ENCODE measurements at places on chromosomes 1 and 21.

DNA sequence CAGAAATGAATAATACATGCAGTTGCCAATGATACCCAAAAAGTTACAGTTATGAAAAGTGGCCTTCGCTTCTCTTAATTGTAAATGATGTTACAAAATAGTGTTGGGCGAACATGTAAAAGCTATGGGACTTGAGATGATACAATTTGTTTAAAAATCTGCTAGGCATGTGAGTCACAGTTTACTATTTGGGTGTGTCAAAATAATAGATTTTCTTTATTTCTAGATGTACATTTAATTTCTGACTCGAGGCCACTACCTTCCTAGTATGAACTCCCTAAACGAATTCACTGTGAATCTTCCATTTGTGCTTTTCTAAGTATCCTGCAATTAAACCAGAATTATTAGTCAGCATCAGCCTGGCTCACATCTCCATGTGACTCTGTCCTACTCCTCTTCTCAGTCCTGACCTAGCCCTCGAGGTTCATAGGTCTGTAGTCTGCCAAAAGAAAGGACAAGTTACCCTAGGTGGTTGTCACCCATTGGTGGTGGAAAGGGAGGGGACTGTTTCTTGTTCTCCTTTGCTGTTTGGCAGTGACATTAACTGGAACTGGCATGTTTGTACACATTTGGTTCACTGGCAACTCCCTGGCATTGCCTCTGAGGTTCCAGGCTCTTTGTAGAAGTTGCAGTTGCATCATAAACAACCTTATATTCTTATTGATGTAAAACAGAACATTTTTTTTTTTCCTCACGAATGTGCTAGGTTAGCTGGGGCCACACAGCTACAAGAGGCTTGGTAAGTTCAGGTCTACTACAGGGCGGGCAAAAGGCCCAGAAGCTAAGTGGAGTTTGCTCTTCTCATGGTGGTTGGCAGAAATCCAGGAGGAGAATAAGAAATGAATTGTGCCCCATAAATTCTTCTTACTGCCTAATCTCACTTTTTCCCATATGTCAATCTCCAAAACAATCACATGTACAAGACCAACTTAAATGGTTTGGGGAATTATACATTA is 746.5 kb upstream of the ADAMTS5 start:
- DNase-seq, result no peak

GRCh38 chr1:4512636-4513035 is 141.8 kb upstream of the AJAP1 start:
- no peak for DNase-seq

- peak; percentile 18 for DNase-seq
These were observed 1.9 kb upstream of the SAMD13 start for GRCh38 chr1:84299536-84300170.

DNA sequence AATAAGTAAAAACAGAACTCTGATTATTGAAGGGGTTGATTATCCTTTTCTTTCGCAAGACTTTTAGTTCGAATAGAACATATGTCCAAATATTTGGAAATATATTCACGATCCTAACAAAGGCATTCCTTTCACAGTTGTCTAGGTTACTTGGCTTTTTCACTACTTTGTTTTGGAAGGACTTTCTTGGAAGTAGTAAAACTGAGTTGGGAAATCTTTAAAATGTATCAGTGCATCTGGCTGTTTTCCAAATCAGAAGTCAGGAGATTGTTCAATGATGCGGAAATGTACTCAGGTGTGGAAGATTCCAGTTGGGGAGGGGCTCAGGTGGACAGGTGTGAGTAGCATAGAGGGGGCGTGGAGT is 67.1 kb downstream of the SH3BGR start:
- DNase-seq, result no peak

GRCh38 chr1:37392051-37392450 is 82.3 kb upstream of the ZC3H12A start:
- no peak for DNase-seq

- peak; percentile 100 for DNase-seq
These were observed 81.8 kb downstream of the CDC7 start for GRCh38 chr1:91582431-91582921.

DNA sequence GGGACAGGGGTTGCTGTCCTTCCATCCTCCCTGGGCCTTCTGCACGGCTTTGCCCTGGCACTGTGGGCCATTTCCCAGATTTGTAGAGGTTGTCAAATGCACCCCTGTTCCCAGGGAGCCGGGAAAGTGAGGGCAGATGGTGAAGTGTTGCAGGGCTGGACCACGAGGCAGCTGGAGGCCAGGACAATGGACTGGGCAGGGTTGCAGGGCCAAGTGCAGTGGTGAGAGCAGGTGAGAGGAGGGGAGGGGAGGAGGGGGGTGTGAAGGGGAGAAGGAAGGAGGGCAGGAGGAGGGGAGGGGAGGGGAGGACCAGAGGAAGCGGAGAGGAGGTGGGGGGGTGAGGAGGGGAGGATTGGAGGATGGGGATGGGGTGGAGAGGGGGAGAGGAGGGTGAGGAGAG is 443.9 kb downstream of the CAMTA1 start:
- DNase-seq, result no peak

- no peak for DNase-seq
These were observed 59.7 kb downstream of the SLX9 start for GRCh38 chr21:44999428-44999971.

DNA sequence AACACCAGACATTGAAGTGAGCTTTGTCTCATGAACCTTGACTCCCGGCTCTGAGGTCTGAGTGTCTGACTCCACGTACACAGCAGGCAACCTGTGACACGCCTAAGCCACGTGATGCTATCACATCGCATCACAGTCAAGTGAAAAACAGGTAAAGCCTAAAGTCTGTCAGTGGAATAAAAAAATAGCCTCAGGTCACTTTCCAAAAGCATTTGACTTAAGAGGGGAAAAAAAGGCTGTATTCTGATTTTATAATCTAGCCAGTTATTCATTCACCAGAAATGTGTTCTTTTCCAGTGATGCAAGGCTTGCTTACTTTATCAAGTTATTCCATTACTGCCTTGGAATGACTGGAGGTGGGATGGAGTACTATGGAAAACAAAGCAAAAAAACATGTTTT is 163.2 kb upstream of the HMCN1 start:
- DNase-seq, result peak; percentile 26
